Anterior cingulate cortex (tissue), 58 donors: ENCODE measurements at places on chromosomes 5 and 9.

- no peak for DNase-seq
Measured at GRCh38 chr5:38426986-38427950, 129.2 kb downstream of the LIFR start.

DNA sequence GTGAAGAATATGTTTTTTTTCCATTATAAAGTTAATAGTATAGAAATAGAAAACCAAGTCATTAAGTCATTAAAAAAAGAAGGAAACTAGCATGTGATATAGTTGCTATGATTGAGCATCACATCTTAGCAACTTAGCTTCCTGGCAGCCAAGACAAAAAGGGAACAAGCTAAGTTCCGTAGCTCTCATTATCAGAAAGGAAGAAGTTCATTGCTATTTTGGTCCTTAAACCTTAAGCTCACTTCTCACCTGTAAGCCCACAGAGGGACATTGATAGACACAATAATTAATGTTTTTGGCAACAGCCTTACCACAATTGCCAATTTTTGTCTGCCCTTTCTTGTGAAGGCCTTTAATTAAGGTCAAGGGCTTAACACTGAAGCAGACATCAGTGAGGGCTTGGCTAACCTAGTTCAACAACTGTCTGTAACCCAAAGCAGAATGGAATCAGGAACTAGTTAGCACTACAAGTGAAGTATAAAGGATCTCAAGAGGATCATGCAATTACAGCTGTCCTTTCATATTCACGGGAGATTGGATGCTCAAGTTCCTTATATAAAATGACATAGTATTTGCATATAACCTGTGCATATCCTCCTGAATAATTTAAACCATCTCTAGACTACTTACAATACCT is 24.0 kb upstream of the KLF4 start:
- no peak for DNase-seq

DNA sequence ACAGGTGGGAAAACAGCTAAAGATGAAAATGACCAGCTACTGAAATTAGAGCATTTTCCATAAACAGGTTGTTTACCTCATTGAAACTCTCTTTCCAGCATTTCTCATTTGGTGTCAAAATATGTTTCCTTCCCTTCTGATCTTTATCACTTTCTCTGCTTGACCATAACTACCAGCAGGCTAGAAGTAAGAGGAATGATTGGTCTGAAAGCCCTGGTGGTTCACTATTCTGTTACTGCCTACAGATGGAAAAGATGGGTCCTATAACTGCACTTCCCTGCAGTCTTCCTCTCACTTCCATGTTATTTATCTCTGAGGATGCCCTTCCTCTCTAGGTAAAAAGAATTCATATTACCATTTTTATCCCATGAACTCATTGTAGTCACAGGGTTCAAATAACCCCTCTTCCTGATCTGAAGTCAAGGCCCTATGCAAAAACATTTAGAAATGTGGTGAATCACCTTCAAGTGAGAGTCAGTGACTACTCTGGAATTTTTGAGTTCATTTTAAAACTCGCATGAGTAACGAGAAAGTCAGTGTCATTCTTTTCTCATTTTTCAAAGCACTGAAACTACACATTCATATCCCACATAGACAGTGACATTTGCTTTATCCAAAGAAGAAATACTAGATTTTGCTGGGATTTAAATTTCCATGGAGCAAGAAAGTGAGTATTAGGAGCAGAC is 51.7 kb downstream of the ZNF474 start:
- DNase-seq: no peak

DNA sequence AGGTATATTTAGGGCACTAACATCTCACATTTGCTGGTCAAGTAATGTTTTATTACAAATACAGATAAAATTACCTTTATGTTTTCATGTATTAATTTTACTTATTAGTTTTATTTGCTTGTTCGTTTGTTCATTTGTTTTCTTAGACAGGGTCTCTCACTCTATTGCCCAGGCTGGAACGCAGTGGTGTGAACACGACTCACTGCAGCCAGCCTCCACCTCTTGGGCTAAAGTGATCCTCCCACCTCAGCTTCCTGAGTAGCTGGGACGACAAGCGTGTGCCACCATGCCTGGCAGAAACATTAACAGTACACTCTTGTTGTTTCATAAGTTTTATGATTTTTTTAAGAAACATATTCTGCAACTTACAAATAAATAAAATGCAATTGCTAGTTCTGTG is 123.2 kb downstream of the ZNF608 start:
- DNase-seq: no peak

- DNase-seq: no peak
Measured at GRCh38 chr5:168578538-168579487, at the start of gene PANK3. PANK3 (minus strand) TSS chr5:168579368; CDS start chr5:168579283, 85 bp downstream.

DNA sequence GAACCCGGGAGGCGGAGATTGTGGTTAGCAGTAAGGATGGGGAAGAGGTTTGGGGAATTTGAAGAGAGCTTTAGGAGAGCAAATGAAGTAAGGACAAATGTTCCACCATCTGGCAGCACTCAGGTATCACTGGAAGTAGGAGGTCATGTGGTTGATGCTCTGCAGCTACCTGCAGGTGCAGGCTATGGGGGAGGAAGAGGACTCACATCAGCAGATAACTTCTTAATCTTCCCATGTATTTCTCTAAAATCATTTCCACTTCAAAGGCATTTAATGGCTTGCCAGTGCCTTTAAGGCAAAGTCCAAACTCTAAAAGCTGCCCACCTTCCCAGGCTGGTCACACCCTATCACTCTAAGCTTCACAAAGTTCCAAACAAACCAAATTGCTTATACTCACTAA is 8.1 kb upstream of the HAVCR1 start:
- DNase-seq: no peak

DNA sequence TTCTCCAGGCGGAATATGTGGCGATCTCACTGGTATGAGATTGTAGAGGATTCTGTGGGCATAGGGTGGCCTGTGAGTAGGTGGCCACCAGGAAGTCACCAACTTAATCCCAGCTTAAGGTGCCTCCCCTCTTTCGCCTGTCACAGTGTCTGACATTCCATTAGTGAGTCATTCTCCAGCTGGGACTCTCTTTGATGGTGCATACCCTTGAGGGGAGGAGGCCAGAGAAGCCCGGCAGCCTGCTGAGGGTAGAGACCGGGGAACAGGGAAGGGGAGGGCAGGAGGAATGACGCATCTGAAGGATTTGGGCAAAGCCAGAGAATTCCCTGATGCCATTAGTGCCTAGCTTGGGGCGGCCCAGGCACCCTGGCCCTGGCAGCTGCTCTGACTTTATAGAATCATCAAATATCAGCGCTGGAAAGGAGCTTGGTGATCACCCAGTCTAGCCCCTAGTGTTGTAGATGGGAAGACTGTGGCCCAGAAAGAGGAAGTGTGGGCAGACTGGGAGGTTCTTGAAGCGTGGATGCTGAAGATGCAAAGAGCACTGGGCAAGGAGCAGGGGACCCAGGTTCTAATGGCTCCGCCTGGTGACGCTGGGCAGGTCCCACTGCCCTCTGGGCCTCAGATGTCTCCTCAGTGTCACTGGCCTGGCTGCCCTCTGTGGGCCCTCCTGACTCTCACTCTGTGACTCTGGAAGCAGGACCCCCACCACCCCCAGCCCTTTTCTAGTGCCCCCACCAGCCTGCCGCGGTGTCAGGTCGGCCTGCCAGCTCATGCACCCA is 41.4 kb downstream of the DAB2IP start:
- DNase-seq: no peak

DNA sequence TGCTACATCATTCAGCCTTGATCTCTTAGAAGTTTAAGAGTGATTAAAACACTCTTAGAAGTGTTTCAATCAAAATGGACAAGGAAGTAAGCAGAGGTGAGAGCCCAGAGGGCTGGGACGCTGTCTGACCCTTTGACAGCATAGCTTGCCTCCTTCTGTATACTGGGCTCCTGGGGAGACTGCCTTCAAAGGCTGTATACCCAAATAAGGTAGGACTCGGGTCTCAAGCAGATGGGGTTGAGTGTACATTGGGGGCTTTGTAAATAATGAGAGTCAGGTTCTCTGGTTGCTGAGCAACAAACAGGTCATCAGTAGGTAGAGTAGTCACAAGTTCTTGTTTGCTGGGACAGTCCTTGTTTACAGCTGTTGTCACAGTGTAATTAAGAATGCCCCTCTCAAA is 97.1 kb downstream of the PJA2 start:
- DNase-seq: no peak

DNA sequence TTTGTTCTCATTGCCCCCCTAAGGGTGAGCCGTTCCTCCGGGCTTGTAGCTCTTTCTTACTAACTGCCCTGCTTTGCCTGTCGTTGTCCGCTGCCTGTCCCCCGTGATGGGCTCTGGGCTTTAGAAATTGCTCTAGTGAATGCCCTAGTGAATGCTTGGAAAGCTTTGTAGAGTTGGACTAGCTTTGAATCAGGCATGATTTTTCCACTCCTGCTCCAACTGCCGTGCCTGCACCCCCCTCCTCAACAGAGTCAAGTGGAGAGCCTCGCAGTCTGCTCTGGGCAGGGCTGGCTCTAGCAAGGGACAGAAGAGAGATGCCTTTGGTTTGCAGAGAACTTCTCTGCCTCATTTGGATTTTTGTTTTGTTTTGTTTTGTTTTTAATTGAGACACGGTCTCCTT is 46.8 kb upstream of the DAB2IP start:
- no peak for DNase-seq
